ENCODE measurements at places on chromosomes 7 and 10.
A peak's percentile ranks its signal among the peaks of the same experiment; 100 is the strongest.

DNA sequence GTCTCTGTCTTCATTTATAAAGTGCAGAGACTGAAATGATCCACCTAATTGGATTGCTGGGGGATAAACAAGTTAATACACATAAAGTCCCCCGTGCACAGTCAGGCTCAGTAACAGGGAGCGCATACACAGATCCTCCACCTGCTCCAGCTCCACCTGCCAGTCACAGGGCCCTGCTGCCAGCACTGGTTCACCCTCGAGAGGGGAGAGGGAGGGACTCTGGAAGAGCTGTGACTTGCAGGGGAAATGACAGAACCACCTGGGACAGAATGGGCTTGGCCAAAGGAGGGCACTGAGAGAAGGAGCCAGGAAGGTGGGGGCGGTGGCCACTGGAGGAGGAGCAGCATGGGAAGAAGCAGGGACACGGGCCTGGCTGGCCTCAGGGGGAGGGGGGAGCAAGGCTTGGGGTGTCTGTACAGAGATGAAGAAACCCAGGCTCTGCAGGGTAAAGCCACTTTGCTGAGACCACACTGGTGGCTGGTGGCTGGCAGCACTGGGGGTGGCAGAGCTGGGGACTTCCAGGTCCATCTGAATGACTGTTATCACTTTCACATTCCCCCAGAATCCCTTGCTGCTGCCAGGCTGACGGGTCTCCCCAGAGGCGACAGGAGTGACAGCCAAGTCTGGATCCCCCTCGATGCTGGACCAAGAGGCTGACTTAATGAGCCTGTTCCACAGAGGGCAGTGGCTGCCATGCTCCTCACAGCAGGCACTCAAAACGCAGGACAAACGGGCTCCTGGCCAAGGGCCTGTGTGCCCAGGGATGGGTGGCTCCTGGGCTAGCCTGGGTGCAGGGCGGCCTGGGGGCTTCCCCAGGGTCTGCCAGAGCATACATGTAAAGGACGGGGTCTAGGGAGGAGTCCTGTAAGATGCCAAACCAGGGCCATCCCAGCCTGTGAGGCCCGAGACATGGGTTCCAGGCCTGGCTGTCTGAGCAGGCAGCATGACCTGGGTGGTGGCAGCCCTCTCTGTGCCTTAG lies 151.1 kb downstream of the SH3PXD2A start:
- DNase-seq, result no peak
- peaks cover 3% of the 10 kb centered on the region for H3K4me1 ChIP-seq

DNA sequence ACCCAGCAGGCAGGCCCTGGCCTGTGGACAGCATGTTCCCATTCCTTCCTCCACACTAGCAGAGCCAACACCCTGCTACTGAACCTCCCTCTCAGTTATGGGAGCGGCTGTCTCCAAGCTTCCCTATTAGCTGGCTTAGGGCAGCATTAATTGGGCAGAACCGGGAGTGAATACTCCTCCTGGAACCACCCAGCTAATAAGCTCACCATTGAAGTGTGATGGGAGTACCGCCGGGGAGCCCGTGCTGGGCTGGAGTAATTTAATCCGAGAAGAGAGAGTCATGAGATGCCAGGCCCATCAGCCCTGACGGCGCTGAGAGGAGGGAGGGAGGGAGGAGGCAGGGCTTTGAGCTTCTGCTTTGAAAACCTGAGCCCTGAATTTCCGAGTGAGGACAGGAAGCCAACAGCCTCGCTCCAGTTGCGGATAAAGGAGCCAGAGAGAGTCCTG lies 31.8 kb upstream of the ELFN1 start:
- H3K27ac ChIP-seq, result no peak overlapping the region
- H3K36me3 ChIP-seq, result no peaks in the 10 kb centered on the region
- H3K27me3 ChIP-seq, result peaks cover 40% of the 10 kb centered on the region
- no peaks in the 10 kb centered on the region for H3K4me1 ChIP-seq
- H3K4me3 ChIP-seq, result no peak overlapping the region
- DNase-seq, result no peak

DNA sequence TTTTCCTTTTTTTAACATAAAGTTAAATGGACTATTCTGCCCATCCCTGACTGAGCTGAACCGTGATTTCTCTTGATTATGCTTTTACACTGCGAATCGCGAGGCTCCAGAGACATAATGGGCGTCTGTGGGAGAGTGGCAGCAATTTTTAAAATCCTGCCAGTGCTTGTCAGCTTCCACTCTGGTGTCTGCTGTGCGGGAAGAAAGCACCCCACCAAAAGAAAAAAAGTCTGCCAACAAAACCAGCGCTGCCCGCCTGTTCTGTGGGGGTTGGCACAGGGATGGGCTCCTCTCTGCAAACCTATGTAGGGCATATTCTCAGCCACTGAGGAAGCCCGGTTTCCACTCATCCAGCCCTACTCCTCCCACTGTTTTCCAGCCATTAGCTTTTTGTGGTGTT lies 592.3 kb upstream of the GALNT17 start:
- H3K27ac ChIP-seq, result no peak overlapping the region
- H3K36me3 ChIP-seq, result no peaks in the 10 kb centered on the region
- H3K4me1 ChIP-seq, result no peaks in the 10 kb centered on the region
- no peak overlapping the region for H3K4me3 ChIP-seq

DNA sequence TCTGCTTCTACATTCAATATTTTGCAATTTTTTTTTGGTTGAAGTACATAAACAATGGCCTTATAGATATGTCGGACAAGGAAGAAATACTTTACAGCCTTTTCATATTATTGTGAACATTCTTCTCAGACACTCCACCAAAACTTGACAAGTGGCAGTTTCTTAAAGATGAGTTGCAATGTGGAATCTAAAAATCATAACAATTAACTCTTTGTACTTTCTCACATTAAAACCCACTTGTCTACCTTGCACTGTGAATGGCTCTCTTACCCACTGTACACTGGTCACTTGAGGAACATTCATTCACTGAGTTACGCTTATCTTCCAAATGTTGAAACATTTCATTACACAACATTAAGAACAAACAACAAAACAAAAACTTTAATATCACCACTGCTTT lies 44.2 kb downstream of the ARHGAP12 start:
- H3K4me1 ChIP-seq, result peaks cover 10% of the 10 kb centered on the region
- no peaks in the 10 kb centered on the region for H3K27me3 ChIP-seq
- H3K27ac ChIP-seq, result no peak overlapping the region
- H3K4me3 ChIP-seq, result no peak overlapping the region
- H3K36me3 ChIP-seq, result no peaks in the 10 kb centered on the region

GRCh38 chr10:2619472-2619871 lies 447.9 kb upstream of the PFKP start:
- no peaks in the 10 kb centered on the region for H3K36me3 ChIP-seq
- DNase-seq, result no peak
- no peak overlapping the region for H3K4me3 ChIP-seq
- no peaks in the 10 kb centered on the region for H3K27me3 ChIP-seq

GRCh38 chr10:131211559-131211958 lies 100.0 kb downstream of the TCERG1L start:
- H3K36me3 ChIP-seq, result no peaks in the 10 kb centered on the region
- no peak for DNase-seq
- no peaks in the 10 kb centered on the region for H3K27me3 ChIP-seq
- no peak overlapping the region for H3K4me3 ChIP-seq
- H3K4me1 ChIP-seq, result no peaks in the 10 kb centered on the region

- no peaks in the 10 kb centered on the region for H3K4me1 ChIP-seq
- H3K4me3 ChIP-seq, result no peak overlapping the region
- H3K36me3 ChIP-seq, result no peaks in the 10 kb centered on the region
- no peak for DNase-seq
- no peak overlapping the region for H3K27ac ChIP-seq
These were observed 71.7 kb upstream of the TPK1 start for GRCh38 chr7:144907577-144907976.

GRCh38 chr7:56479748-56480147 lies 363.5 kb upstream of the NUPR2 start:
- no peaks in the 10 kb centered on the region for H3K27me3 ChIP-seq
- H3K4me1 ChIP-seq, result no peaks in the 10 kb centered on the region
- H3K4me3 ChIP-seq, result no peak overlapping the region
- H3K27ac ChIP-seq, result no peak overlapping the region
- no peak for DNase-seq
- H3K36me3 ChIP-seq, result no peaks in the 10 kb centered on the region

DNA sequence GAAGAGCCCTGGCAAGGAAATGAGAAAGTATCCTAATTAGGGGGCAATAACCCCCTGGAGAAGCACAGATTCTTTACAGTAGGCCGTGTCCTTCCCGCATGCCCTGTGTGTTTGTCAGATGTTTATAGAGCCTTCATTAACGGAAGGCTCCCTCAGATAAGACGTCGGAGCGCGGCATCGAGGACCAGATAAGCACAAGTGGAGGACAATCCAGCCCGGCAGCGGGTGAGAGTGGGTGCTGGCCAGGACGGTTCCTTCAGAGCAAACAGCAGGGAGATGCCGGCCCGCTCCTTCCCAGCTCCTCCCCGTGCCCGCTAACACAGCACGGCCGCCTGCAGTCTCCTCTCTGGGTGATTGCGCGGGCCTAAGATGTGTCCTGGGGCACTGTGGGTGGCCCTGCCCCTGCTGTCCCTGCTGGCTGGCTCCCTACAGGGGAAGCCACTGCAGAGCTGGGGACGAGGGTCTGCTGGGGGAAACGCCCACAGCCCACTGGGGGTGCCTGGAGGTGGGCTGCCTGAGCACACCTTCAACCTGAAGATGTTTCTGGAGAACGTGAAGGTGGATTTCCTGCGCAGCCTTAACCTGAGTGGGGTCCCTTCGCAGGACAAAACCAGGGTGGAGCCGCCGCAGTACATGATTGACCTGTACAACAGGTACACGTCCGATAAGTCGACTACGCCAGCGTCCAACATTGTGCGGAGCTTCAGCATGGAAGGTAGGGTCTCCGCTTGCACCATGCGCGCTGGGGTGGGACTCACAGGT lies at the start of gene GDF2:
GDF2 (plus strand) TSS at position 155 of the 762 bp plus-strand sequence; CDS start at position 370, 215 bp downstream.
- no peak within 1 kb of the TSS for H3K4me3 ChIP-seq
- DNase-seq, result no peak
- H3K27me3 ChIP-seq, result peaks cover 45% of the 10 kb centered on the region
- no peak within 1 kb of the TSS for H3K27ac ChIP-seq
- H3K36me3 ChIP-seq, result no peaks in the 10 kb centered on the region

DNA sequence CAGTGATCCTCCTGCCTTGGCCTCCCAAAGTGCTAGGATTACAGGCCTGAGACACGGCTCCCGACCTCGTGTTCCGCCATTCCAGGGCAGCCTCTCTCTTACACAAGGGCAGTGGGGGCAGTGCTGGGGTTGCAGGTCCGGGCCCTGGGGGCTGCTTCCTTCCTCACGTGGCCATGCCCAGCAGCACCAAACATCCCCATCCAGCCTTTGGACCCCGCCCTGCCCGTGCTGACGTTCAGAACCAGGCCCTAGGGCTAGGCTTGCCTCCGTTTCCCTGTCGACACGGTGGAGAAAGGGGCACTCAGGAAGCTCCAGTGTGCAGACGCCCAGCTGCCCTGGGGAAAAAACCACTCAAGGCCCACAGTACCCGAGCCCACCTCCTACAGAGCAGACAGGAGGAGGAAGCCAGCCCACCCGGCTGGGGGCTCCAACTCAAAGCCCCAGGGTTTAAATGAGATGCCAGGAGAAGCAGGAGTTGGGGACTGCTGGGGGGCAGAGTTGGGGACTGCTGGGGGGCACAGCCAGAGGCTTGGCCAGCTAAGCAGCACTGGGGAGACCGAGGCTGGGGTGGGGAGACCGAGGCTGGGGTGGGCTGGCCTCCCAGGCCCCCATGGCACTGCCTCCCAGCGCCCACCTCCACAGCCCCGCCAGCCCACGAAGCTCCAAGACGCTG lies 35.9 kb downstream of the ADAP1 start:
- H3K27me3 ChIP-seq, result no peaks in the 10 kb centered on the region
- H3K4me3 ChIP-seq, result no peak overlapping the region
- H3K36me3 ChIP-seq, result no peaks in the 10 kb centered on the region
- DNase-seq, result no peak

DNA sequence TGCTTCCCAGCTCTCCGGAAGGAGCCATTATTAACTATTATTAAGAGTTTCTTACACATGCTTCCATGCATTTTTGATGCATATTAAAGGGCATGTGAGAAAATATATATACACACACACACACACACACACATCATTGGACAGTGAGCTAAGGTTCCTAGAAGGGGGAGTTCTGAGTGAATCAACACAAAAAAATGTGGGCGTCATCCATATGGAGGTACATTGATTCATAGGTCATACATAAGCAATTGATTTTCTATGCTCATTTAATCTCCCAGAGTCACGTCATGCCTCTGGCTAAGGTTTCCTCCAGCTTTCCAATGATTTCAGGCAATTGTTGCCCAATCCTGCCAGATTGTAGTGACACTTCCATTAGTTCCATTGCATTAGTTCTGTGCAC lies 269.4 kb downstream of the DNAJB9 start:
- H3K36me3 ChIP-seq, result no peaks in the 10 kb centered on the region
- no peak overlapping the region for H3K27ac ChIP-seq
- no peak for DNase-seq
- no peak overlapping the region for H3K4me3 ChIP-seq

GRCh38 chr10:129965425-129965808 lies 1.3 kb upstream of the EBF3 start:
- H3K4me3 ChIP-seq, result no peak overlapping the region
- H3K4me1 ChIP-seq, result no peaks in the 10 kb centered on the region

DNA sequence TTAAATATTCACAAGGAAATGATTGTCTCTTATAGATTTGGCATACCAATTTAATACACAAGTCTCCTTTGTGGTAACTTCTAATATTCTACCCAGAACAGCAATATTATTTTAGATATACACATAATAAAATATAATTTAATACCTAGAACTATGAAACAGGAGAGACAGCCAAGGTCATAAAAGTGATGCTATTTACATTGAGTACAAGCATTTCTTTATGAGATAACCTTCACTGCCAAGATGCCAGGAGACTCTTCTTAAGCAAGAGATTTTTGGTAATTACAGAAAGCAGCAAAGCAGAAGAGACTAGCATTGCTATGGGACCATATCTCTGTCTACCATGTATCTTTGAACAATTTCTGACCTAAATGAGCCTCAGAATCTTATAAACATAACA lies 764.6 kb upstream of the GHITM start:
- no peaks in the 10 kb centered on the region for H3K36me3 ChIP-seq
- no peaks in the 10 kb centered on the region for H3K4me1 ChIP-seq

GRCh38 chr10:49177391-49178355 lies 10.5 kb downstream of the TMEM273 start:
- H3K4me3 ChIP-seq, result no peak overlapping the region
- peak overlapping the region; percentile 64 for H3K27ac ChIP-seq
- H3K36me3 ChIP-seq, result no peaks in the 10 kb centered on the region
- no peaks in the 10 kb centered on the region for H3K27me3 ChIP-seq
- DNase-seq, result peak; percentile 96

DNA sequence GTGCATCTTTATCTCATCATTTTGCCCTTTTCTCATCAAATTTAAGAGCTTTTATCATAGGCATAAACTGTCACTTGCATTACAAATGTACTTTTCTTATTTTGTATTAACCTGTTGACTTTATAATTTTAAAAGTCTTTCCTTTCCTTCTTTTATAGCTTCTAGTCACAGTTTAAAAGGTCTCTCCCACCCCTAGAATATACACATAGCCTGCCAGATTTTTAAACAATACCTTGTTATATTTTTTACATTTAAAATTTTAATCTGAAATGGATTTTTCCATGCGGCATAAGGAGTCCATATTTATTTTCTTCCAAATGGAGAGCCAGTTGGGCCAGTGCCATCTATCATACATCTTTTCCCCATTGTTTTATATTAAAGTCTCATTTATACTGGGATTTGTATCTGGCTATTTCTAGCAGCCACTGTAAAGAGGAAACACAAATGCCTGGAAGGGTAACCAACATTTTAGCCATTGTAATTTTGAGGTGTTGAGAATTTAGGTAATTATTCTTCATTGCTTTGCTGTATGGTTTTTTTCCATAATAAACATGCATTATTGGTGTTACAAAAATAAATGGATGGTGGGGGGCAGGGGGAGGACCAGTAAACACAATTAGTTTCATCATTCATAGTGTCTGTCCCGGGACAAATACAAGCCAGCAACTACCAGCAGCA lies 92.8 kb downstream of the CCDC71L start:
- no peaks in the 10 kb centered on the region for H3K27me3 ChIP-seq
- H3K27ac ChIP-seq, result peak overlapping the region; percentile 71
- H3K36me3 ChIP-seq, result no peaks in the 10 kb centered on the region
- H3K4me3 ChIP-seq, result no peak overlapping the region
- peaks cover 8% of the 10 kb centered on the region for H3K4me1 ChIP-seq
